ENCODE measurements at places on chromosomes 3 and 15. TPM values are rescaled to one million over a fixed set of nuclear protein-coding genes. Genes with fewer than 3 reads are reported as not detected.

Gene TEX9
- 4.3 TPM for total RNA-seq

Gene LRRC31
- total RNA-seq, result not detected

DNA sequence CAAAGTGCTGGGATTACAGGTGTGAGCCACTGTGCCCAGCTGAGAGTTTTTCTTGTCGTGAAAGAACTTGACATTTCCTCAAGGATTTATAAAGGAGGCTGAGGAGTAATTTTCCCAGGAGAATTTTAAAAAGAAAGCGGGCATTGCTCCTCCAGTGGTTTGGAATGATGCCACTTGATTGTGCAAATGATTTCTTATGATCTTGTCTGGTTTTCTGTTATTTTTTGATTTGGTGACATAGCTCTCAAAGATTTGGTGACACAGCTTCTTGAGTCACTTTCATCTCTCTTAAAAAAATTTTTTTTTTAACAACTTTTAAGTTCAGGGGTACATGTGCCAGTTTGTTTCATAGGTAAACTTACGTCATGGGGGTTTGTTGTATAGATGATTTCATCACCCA lies 24.6 kb upstream of the NFKBIZ start:
- DNase-seq, result peak; percentile 76

- no peak for DNase-seq
Observed at GRCh38 chr15:72948662-72949061, 103.6 kb upstream of the NEO1 start.

- no peak for DNase-seq
Observed at GRCh38 chr15:71231758-71232157, 116.5 kb downstream of the THSD4 start.

GRCh38 chr3:160225176-160226025 lies at the start of gene C3orf80:
TSS of gene C3orf80 (plus strand) at chr3:160225422. CDS start at chr3:160225636, 214 bp downstream.
- peak; percentile 57 for DNase-seq

Data from M059J (cell line).